ENCODE measurements at places on chromosomes 12 and 14.
A peak's percentile ranks its signal among the peaks of the same experiment; 100 is the strongest.

- DNase-seq = no peak
Observed at GRCh38 chr12:30764251-30764650, 9.5 kb upstream of the CAPRIN2 start.

- no peak for DNase-seq
Observed at GRCh38 chr14:83607682-83608081, 1922.3 kb upstream of the FLRT2 start.

DNA sequence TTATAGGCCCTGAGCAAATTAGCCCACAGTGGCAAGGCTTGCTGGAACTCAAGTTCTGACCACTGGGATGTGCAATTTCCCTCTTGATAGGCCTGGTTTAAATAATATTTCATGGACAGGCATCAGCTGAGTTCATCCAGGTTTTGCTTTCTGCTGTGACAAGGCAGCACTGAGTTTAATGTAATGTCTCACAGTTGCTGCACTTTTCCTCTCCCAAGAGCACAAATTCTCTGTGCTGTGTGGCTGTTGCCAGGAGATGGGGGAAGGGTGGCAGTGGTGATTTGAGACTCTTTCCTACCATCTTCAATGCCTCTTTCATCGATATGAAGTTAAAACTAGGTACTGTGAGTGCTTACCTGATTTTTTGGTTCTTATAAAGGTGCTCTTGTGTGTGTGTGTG lies 272.8 kb upstream of the STXBP6 start:
- DNase-seq = no peak

- no peak for DNase-seq
Observed at GRCh38 chr14:50622978-50623377, 45.1 kb downstream of the SAV1 start.

GRCh38 chr12:116092776-116093175 lies 184.7 kb downstream of the MED13L start:
- no peak for DNase-seq

GRCh38 chr14:61151251-61151650 lies 129.9 kb downstream of the TMEM30B start:
- no peak for DNase-seq

DNA sequence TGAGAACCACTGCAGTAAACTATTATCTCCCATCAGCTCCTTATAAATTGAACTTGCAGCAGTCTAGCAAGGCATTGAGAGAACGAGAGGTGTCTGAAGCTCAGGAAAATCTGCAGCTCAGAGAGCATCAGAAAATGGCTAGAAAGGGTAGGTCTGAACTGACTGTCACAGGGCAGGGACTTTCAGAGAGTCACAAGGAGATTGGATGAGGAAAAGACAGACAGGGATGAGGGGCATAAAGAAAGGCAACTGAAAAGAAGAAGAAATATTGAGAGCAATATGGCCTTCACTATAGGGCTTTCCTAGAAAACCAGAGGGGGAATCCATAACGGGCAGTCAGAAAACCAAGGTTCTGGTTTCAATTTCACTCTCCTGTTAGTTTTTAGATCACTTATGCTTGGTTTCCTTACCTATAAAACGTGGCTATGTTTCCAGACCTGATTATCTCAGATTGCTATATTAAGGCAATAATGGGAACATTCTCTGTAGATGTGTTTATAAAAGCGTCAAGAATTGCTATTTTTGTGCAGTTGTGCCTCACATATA lies 40.9 kb downstream of the PDE6H start:
- DNase-seq = no peak

GRCh38 chr12:24373004-24373403 lies 423.5 kb upstream of the SOX5 start:
- DNase-seq = no peak

GRCh38 chr12:101040936-101041335 lies 169.1 kb downstream of the SLC5A8 start:
- DNase-seq = no peak

GRCh38 chr14:23696701-23697239 lies 60.6 kb downstream of the DHRS2 start:
- no peak for DNase-seq

DNA sequence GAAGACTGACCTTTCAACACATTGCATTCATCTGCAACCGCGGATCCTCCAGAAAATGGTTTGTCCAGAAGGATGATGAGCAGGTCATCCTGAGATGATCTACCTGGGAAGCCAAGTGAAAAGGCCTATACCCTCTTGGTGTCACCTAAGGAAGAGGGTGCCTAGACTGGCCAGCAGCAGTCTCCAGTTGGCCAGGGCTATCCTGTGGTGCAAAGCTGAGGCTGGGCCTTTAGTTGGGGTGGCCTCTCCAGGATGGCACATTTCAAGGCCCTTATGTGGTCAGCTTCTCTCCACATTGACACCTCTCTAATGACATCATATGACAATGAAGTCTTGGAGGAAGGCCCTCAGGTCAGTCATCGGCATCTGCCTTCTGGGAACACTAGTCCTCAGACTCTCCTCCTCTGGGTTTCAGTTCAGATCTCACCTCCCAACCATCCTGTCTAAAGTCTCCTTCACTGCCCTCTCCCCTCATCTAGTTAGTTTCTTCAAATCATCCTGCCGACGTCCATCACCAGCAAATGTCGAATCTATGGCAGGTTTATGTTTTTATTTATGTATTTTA lies 3.3 kb upstream of the SLC22A17 start:
- DNase-seq = no peak

DNA sequence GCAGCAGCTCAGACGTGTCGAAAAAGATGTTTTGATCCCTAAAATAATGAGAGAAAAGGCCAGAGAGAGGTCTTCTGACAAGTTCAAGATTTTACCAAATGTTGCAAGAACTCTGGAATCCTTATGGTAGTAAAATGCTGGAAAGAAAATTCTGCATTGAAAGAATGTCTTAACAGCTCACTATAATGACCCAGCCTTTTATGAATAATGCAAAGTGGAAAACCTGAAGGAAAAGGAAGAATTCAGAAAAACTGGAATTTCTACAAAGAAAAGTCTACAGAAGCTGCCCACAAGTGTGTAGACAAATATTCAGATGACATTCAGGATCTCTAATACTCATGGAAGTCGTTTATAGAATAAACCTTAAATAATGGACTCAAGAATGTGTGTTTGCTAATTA lies 1.8 kb upstream of the CCDC88C start:
- no peak for DNase-seq

DNA sequence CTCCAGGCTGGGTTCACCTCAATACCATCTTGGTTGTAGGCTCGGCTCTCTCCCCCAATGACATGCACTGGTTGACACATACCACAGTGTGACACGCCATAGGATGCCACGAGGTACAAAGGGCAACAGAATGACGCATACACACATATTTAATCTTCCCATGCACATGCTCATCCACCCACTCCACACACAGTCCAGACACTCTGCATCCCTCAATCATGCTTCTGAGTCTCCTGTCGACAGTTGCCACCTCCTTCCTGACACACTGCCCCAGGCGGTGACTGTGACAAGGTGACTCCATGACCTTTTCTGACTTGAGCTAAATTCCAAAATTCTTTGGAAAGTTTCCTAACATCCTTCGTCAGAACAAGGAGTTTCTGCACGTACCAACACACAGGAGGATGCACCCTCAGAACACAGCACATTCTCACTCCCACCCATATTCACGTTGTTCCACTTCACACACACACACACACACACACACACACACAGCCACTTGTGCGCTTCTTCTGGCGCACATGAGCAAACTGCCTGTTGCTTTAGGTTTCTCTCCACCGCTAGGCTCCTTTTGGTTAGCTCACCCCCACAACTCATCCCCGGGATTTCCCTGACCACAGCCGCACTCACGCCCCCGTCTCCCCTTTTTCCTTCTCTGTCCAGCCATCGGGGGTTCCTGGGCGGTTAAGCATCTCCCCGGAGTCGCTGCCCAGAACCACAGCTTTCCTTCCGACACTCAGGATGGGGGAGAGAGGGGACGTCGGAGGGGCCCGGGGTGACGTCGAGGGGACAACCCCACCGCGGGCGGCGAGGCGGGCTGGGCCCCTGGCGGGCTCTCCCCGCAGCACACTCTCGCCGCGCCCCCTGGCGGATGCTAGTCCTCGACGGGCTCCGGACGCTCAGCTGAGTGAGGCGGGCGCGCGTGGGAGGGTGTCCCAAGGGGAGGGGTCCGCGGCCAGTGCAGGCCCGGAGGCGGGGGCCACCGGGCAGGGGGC lies 536 bp upstream of the WNT1 start:
- DNase-seq = no peak

- no peak for DNase-seq
Observed at GRCh38 chr12:2092890-2093289, 40.1 kb downstream of the CACNA1C start.

DNA sequence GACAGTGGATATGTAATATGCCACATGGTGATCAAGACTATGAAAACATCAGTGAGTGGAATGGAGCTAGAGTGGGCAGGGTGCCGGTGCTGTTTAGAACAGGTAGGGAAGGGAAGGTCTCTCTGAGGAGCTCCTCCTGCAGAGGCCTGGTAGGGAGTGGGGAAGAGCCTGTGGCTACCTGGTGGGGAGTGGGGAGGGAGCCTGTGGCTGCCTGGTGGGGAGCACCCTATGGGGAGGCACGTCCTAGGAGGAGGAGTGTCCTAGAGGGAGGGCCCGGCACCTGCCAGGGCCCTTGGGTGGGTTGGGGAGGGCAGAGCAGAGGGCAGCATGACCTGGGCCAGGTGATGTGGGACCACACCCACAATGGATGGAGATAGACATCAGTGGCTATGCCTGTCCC lies 122.6 kb downstream of the ADGRD1 start:
- no peak for DNase-seq

- DNase-seq = peak; percentile 51
Observed at GRCh38 chr14:35533357-35534207, at the start of gene INSM2. Gene INSM2 (plus strand): TSS chr14:35534164. CDS start chr14:35534253, 89 bp downstream.

DNA sequence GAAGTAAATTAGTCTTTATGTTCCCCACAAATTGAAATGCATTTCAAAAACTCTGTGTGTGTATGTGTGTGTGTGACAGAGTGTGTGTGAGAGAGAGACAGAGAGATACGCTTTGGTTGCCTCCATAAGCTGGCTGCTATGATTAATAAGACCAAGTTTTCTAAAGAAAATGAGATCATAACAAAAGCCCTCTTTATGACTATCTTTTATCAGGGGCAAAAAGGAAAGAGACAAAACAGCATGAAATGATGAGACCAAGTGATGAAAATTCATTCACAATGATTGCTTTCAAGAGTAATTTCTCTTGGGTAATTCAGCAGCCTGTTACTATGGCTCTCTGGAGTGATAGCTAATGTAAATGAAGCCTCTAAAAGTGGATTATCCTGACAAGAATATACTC lies 277.6 kb upstream of the PLEKHG7 start:
- no peak for DNase-seq

DNA sequence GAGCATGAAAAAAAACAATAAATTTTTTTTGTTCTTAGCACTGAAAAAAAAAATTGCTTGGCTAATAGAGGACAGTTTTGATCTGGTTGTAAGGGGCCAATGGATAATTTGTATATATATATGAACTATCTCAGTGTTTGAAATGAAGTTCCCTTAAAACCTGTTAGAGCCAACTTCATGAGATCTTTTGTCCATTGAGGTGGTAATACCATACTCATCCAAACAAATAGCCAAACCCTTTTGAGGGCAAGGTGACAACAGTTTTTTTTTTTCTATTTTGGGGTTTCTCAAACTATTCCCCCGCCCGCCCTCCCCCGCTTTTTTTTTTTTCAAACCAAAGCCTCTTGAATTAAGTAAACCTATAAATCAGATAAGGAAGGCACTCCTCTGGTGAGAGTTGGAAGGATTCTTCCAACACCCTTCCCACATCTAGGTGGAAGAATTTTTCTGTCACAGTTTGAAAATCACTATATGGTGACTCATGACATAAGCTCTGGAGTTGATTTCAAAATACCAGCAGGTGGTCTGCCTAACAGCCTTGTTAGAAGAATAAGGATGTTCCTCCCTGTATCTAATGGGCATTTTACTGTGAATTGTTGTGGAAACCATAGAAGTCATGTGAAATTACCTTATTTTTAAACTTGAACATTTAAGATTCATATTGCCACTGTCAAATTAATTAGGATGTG lies 10.2 kb downstream of the ARHGAP5 start:
- no peak for DNase-seq

DNA sequence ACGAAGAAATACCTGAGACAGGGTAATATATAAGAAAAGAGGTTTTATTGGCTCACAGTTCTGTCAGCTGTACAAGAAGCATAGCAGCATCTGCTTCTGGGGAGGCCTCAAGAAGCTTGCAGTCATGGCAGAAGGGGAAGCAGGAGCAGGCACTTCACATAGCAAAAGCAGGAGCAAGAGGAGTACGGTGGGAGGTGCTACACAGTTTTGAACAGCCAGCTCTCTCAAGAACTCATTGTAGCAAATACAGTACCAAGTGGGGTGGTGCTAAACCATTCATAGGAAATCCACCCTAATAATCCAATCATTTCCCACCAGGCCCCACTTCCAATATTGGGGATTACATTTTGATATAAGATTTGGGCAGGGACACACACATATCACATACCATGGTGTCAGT lies 8.0 kb downstream of the TMTC3 start:
- DNase-seq = no peak

- DNase-seq = no peak
Observed at GRCh38 chr12:116969615-116970585, 59.1 kb downstream of the FBXW8 start.

- no peak for DNase-seq
Observed at GRCh38 chr12:47616440-47616839, 89.4 kb downstream of the RPAP3 start.

DNA sequence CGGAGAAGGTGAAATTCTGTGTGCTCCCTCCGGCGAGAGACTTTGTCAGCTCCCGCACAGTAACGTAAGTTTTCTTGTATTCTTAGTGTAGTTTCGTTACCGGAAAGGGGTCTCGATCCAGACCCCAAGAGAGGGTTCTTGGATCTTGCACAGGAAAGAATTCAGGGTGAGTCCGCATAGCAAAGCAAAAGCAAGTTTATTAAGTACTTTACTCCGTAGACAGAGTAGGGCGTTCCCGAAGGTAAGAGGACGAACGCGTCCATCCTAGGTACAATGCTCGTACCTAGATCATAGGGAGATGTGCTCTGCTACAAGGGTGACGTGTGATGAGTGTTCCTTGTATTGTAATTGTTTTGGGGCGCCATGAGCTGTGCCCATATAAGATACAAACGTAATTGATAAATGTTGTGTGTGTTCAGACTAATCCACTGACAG lies 293 bp downstream of the IFI27L1 start:
- DNase-seq = no peak

GRCh38 chr14:55333711-55334485 lies 62.7 kb downstream of the FBXO34 start:
- no peak for DNase-seq

- no peak for DNase-seq
Observed at GRCh38 chr14:70315942-70316341, 43.5 kb downstream of the COX16 start.

DNA sequence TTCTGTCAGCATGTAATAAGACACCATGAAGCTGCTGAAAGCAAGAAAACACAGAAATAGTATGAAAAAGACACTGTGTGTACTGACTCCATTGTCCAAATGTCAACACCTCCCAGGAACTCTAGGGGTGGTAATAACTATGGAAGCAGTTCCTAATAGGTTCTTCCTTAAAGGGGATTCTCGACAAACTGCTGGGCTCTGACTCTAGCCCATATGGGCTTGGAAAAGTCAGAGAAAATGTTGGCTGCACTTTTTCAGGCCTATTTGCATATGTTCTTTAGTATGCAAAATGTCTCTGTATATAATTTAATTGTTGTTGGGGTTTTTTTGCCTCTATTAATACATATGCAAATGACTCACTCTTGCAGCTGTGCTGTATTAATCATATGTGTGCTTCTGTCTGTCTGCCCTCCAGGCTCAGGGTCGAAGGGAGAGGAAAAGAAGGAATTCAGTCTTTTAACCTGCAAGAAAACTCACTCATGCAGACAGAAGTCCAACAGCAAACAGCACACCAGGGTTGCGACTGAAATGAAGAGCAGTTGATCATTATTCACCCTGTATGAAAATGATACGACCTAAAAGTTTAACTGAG lies 317.6 kb downstream of the SOX5 start:
- DNase-seq = no peak

- DNase-seq = no peak
Observed at GRCh38 chr12:124436366-124436765, 131.0 kb downstream of the NCOR2 start.

Data from NCI-H1436 treated with DMSO at 0.1 percent for 48 hours (cell line).